Activated T-helper 2 cell treated with anti-CD3 and anti-CD28 coated beads, Interferon-gamma antibody, Interleukin-2, Interleukin-4, amounts not matched to agents 10 μg/mL and 5 μg/mL and 100 μg/mL, durations not matched to agents 14 hours and 24 hours and 36 hours (primary cell): ENCODE measurements at places on chromosomes 16 and 17. TPM values are rescaled to one million over a fixed set of nuclear protein-coding genes. Genes with fewer than 3 reads are reported as not detected.

FOXN1 gene
- not detected in 2 replicates for total RNA-seq

ALOX15B gene
- total RNA-seq = not detected in 2 replicates

GRCh38 chr16:48574766-48575165 is 35.2 kb downstream of the N4BP1 start:
- DNase-seq = no peak
- H3K4me1 ChIP-seq = peaks cover 39% of the 10 kb centered on the region
- H3K27me3 ChIP-seq = no peaks in the 10 kb centered on the region
- H3K27ac ChIP-seq = no peak overlapping the region
- H3K36me3 ChIP-seq = peaks cover 44% of the 10 kb centered on the region

GRCh38 chr16:62752854-62753253 is 716.6 kb upstream of the CDH8 start:
- no peak overlapping the region for H3K27ac ChIP-seq
- no peak overlapping the region for H3K4me3 ChIP-seq
- H3K4me1 ChIP-seq = no peaks in the 10 kb centered on the region

GRCh38 chr17:62754631-62755030 is 53.5 kb downstream of the MARCHF10 start:
- H3K4me1 ChIP-seq = no peaks in the 10 kb centered on the region
- peaks cover 3% of the 10 kb centered on the region for H3K27me3 ChIP-seq
- H3K27ac ChIP-seq = no peak overlapping the region
- no peaks in the 10 kb centered on the region for H3K36me3 ChIP-seq
- no peak for DNase-seq

DNA sequence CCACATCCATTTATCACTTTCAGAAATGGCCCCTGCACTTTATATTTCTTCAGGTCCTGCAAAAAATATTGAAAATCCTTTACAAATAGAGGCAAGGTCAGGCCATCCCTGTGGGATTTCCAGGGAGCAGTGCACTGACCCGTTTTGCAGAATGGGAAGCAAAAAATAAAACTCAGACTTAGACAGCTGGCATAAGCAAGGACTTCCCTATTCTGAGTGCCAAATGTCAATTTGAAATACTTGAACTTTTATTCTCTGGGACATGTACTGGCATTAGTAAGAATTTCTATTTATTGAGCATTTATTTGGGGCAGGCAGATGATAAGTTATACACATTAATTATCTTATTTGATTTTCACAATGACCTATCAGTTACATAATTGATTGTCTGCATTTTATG is 32.4 kb downstream of the PRKCB start:
- H3K27ac ChIP-seq = no peak overlapping the region
- peaks cover 22% of the 10 kb centered on the region for H3K36me3 ChIP-seq
- peaks cover 65% of the 10 kb centered on the region for H3K4me1 ChIP-seq
- H3K4me3 ChIP-seq = no peak overlapping the region
- H3K27me3 ChIP-seq = no peaks in the 10 kb centered on the region

MT1E gene
- total RNA-seq = 181 and 184 TPM in 2 replicates

DNA sequence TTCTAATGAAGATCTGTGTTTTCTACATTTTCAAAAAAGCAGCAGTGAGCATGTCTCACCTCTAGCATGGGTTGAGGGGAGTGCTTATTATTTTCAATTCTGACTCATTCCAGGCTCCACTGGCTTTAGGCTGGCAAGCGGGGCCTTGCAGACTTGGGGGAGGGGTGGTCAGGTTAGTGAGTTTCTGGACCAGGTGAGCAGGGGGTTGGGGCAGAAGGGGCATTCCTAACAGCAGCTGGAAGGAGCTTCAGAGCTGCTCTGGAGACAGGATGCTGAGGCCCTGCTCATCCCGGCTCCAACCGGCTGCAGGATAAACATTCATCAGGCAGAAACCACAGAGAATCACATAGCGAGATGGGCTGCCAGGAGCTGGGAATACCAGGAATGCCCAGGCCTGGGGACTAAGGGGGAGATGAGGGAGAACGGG is 10.5 kb upstream of the KRT19 start:
- DNase-seq = no peak
- no peak overlapping the region for H3K27ac ChIP-seq
- peaks cover 9% of the 10 kb centered on the region for H3K27me3 ChIP-seq
- peaks cover 3% of the 10 kb centered on the region for H3K4me1 ChIP-seq
- no peaks in the 10 kb centered on the region for H3K36me3 ChIP-seq

DNA sequence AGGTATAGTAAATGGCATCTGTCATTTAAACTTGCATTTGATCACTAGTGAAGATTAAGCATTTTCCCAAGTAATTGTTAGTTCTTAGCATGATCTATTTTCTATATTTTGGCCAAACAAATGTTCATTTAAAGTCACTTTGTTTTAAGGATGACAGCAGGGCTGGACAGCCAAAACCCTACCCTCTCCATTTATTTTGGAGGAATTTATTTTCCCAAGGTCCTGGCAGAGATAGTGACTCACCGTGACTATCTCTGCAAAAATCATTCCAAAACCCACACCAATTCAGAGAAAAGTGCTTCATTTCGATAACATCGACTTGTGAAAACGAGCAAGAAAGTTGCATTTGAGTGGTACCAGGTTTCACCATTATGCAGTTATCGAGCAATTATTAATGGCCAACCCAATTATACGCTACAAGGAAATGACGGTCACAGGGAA is 665 bp upstream of the AKAP1 start:
- peak overlapping the region; percentile 87 for H3K27ac ChIP-seq
- DNase-seq = no peak
- peak overlapping the region; percentile 86 for H3K4me3 ChIP-seq
- peaks cover 17% of the 10 kb centered on the region for H3K36me3 ChIP-seq

MYLK3 gene
- 0.25 and 0.32 TPM in 2 replicates for total RNA-seq

TMC8 gene
- total RNA-seq = 196 and 208 TPM in 2 replicates

DNA sequence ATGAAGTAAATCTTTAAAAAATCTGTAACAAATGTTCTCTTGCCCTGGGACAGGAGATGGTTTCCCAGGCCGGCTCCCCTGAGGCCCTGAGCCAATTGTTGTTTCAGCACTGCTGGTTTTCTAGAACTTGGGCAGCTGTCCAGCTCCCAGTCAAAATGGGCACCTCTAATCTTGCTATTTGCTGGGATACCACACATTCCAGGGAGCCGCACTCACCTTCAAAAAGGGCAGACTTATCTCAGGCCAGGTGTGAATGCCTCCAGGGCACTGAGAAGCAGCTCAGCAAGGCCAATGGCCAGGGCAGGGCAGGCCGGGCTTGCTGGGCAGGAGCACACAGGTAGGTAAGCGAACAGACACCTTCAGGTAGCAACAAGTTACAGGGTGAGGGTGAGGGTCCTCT is 24.4 kb downstream of the TRIM16 start:
- no peak overlapping the region for H3K27ac ChIP-seq
- DNase-seq = no peak
- no peaks in the 10 kb centered on the region for H3K27me3 ChIP-seq
- peaks cover 22% of the 10 kb centered on the region for H3K36me3 ChIP-seq
- H3K4me1 ChIP-seq = peaks cover 9% of the 10 kb centered on the region

TTC19 gene
- total RNA-seq = 32.7 and 35.3 TPM in 2 replicates

GRCh38 chr17:82050761-82051641 is 610 bp downstream of the RFNG start:
- H3K4me3 ChIP-seq = peak overlapping the region; percentile 87
- peak overlapping the region; percentile 76 for H3K27ac ChIP-seq
- peaks cover 7% of the 10 kb centered on the region for H3K4me1 ChIP-seq
- DNase-seq = no peak
- no peaks in the 10 kb centered on the region for H3K27me3 ChIP-seq

DNA sequence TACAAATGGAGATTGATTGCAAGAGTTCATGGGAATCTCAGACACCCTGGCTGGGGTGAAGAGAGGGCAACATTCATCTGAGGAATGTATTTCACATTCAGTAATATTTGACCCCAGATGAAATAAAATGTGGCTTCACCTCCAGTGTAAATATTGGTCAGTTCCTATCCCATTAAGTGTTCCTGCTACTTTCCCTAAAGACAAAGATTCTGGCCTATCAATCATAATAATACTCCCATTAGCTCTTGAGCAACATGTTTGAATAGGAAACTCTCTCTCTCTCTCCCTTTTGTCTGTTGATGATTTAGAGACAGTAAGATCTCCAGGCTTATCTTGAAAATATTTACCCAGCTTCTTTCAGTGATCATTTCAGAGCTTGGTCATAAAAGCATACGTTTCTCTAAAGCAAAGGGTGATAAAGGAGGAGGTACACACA is 70.1 kb downstream of the KCNJ2 start:
- H3K27ac ChIP-seq = no peak overlapping the region
- DNase-seq = no peak
- no peaks in the 10 kb centered on the region for H3K27me3 ChIP-seq
- no peaks in the 10 kb centered on the region for H3K4me1 ChIP-seq
